ENCODE measurements at places on chromosomes 12 and 14.

- no peak for DNase-seq
These were observed 122.9 kb downstream of the OTOGL start for GRCh38 chr12:80222261-80222660.

DNA sequence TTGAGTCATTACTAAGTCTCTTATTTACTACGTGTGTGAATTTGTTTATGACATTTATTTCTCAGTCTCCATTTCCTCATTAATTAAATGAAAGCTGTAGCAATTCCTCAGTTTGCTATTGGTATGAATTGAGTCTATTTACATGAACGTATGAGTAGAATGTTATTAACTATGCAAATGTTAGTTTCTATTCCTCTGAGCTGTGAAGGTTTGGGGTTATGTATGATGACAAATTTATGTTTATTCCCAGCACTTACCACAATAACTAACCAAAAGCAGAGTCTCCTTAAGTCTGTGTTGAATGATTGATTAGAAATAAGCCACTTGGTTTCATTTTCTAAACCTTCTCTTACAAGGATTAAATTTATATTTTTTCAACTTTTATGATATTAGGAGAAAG is 1340.9 kb downstream of the FSCB start:
- no peak for DNase-seq

GRCh38 chr14:60249321-60250256 is 568 bp downstream of the PPM1A start:
- DNase-seq: peak; percentile 95

- DNase-seq: no peak
These were observed 23.5 kb upstream of the LRP1-AS start for GRCh38 chr12:57170927-57171326.

GRCh38 chr12:53267999-53268629 is at the start of gene ESPL1:
ESPL1 (plus strand) TSS chr12:53268299; CDS start chr12:53268767, 468 bp downstream.
- peak; percentile 96 for DNase-seq

DNA sequence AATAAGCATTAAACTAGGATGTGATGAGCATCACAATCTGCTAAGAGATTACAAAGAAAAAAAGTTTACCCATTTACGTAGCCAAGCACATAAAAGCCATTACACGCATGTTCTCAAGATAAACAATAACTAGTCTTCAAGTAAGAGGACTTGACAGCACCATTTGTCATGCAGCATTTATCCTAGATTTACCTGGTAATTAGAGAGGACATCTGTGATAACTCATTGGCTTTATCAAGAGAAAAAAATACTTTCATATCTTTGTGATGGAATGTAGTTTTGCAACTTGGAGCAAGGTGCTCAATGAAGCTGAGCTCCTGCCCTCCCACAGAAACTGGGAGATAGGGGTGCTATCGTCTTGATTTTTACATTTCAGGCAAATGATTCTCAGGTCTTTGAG is 1023.7 kb downstream of the FSCB start:
- no peak for DNase-seq

- DNase-seq: no peak
These were observed 29.5 kb upstream of the MSRB3 start for GRCh38 chr12:65248656-65249633.

DNA sequence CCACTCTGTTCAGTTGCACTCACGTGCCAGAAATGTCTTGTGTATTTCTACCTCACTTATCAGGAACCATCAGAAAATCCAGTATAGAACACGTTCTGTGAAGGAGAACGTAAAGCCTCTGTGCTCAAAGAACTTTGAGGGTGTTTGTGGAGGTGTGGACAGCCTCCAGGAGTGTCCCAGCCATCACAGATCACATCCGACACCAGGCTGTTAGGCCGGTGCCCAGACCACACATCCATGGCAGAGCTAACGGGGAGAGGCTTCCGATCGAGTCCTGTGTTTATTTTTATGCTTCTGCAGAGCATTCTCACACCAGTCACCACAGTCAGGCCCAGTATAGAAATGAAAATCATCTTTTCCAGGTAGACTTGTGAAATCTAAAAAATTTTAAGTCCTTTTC is 53.6 kb downstream of the TPCN1 start:
- no peak for DNase-seq

GRCh38 chr14:101559624-101560533 is 1.4 kb upstream of the DIO3 start:
- DNase-seq: peak; percentile 84

DNA sequence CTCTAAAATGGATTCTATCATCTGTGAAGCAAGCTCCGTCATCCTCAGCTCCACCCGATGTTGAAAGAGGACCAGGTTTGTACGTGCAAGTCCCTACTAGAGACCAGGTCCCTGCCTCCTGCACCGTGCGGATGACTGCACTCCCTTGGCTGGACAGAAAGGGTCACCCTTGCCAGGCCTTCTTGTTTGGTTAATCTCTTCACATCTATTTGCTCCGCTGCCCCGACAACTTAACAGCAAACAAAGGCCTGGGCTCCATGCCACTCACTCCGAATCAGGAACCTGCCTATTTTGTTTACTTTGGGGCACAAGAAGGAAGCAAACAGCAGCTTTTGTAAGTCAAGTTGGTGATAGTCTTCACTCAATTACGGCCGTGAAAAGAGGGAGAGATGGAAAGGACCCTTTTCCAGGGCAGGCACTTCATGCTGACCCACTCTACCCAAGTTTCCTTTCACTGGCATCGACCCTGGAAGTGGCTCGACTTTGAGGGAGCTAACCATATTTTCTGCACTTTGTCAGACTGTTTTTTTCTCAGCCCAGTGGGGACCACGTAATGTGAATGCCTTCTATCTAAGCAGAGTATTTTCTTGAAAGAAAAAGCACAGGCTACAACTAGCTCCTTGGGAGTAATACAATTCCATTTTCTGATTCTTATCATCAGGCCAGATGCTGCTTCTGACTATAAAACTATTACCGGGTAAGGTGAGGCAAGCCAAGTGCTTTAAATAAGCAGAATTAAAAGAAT is 202.6 kb downstream of the FOXN3 start:
- peak; percentile 77 for DNase-seq

DNA sequence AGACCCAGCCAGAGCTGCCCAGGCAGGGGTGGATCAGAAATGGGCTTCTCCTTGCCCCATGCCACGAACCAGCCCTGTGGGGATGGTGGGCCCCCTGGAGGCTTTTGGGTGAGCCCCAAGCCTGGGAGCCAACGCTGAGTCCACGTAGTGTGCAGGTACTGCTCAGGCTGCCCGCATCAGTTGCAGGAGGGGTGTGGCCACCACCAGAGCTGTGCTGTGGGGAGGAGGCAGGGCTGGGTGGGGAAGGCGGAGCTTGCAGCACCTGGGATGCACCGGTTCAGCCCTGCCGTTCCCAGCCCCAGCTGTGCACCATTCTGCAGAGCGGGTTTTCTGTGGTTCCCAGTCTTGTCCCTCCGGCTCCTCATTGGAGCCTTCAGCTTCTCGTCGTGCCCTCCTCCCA is 36.3 kb downstream of the IL31 start:
- DNase-seq: peak; percentile 64

DNA sequence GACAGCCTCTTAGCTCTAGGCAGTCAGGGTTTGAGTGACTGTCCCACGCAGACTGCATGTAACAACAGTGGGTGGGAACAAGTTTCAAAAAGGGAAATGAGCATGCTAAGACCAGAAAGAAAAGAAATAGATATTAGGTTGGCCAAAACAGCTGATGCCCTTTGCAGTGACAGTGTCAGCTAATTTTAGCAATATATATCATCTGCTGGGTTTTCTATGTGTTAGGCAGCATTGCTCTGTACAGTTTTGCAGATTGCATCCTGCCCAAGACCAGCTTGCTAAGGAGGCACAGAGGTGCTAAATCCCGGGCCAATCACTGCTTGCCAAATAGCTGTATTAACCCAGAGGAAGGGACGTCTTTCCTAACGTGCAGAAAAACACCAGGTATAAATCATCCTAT is 541.9 kb upstream of the TBX3 start:
- no peak for DNase-seq

- peak; percentile 48 for DNase-seq
These were observed 35.3 kb downstream of the MIPOL1 start for GRCh38 chr14:37232907-37233481.

GRCh38 chr12:75666126-75666938 is 154.9 kb upstream of the KRR1 start:
- no peak for DNase-seq

- no peak for DNase-seq
These were observed 162.1 kb upstream of the IFNG-AS1 start for GRCh38 chr12:67826946-67827720.

DNA sequence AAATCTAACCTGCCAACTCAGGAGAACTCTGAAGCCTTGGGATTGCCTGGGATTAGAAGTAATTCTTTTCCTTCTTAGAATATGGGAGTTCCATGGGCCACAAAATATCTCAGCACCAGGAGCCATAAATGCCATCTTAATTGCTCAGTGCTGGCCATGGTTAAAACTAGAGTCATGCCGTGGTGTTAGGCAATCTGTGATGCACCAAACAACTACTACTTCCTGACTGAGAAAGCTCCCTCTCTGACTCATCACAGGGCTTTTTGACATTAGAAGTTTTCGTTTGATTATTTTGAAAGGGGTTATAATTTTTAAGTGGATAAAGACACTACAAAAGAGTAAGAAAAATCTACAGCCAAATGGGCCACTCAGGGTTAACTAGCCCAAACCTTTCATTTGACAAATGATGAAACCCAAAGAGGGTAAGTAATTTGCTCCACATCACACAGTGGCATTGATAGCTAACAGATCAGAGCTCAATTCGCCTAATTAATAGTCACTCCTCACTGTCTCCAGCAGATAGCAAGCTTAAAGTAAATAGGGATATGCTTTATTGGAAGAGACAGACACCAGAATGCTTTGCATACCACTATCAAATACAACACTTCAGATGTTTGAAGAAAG is 377.3 kb downstream of the EMP1 start:
- no peak for DNase-seq

DNA sequence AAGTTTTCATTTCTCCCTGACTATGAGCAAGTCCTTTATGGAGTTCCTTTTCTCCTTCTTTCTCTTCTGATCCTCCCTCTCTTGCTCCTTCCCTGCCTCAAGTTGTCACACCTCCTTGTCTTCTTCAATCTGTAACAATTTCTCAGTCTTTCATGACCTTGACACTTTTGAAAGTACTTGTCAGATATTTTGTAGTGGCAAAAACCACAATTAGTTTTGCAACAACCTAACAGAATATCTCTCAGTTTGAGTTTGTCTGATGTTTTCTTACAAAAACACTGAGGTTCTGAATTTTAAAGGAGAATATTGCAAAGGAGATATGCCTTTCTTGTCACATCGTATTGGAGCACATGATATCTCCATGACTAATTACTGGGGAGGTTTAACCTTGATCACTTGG is 4.1 kb upstream of the CRADD start:
- no peak for DNase-seq

DNA sequence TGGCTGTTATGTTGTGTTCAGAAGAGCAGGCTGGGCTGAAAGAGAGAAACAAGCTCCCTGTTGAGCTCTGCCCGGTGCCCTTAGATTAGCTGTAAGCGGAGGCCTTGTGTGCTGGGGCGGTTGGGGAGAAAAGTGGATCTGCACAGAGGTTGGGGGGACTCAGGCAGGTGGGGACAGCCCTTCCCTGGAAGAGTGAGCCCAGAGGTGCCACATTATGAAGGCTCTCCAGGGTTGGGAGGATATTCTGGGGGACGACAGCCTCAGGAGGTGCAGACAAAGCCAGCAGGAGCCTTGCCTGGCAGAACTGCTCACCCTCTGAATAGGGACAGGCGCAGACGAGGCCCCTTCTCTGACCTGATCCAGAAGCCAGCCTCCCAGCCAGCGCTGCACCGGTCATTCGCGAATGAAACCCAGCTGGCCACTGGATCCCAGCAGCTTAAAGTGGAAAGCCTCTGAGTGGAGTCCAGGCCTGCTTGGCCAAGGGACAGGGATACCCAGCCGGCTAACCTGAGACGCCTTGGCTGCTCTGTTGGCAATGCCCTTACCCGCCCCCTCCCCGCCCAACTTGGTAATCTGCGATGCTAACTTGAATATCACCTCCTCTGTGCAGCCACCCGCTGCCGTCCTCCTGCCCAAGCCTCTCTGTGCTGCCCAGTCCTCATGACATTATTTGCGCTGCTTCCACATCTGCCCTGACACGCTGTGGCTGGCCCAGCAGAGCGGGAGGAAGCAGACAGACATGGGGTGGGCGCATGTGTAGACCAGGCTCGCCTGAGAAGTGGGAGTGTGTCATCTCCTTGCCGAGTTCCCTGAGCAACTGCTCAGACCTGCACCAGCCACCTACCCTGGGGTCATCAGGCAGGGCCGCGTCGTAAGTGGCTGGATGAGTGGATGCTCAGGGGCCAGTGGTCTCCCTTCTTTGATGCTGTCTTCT is 5.6 kb downstream of the HIP1R start:
- DNase-seq: no peak

DNA sequence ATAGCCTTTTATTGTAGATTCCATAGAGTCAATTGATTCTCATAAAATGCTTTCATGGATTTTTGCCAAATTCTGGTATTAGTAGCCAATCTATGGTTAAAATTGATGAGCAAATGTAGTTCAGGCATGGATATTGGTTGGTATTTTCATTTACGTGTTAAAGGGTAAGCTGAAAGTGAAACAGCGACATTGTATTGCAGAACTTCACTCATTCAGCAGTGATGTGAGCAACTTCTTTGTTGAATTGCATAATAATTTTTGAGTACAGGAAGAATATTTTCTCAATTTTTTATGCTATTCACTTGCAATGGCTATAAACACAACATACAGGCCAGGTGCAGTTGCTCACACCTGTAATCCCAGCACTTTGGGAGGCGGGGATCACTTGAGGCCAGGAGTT is 24.2 kb upstream of the FAM222A start:
- DNase-seq: no peak

GRCh38 chr12:6444031-6444430 is 724 bp upstream of the CD27 start:
- no peak for DNase-seq

GRCh38 chr12:123096182-123096581 is 54.7 kb downstream of the PITPNM2 start:
- no peak for DNase-seq

GRCh38 chr12:82687021-82688011 is 610 bp downstream of the TMTC2 start:
- peak; percentile 72 for DNase-seq

GRCh38 chr12:114683709-114684097 is 272 bp downstream of the TBX3 start:
- no peak for DNase-seq

GRCh38 chr12:104930388-104931326 is 27.4 kb downstream of the SLC41A2 start:
- DNase-seq: no peak

DNA sequence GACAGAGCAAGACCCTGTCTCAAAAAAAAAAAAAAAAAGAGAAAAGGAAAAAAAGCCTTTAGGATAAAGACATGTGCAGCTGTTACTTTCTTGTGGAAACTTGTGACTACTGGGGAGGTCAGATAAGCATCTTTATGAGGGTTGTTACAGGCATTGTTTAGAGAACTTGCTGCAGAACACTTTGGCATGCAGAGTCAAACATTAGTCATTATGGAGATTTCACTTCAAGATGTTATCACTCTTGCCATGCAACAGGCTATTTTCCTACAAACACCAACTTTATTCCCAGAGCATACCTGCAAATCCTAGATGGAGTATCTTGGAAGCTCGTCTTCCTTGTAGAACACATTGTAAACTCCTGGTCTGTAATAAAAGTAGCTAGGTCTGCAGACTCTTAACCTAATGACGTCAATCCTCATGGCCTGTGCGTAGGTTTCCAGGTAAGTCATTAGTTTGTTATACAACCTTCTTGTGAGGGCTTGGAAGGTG is 36.3 kb upstream of the WDR89 start:
- DNase-seq: no peak

Data from neural progenitor cell (in vitro differentiated cells).